ENCODE measurements at places on chromosomes 11 and 22. TPM values are rescaled to one million over a fixed set of nuclear protein-coding genes. Genes with fewer than 3 reads are reported as not detected.

The ART1 gene
- total RNA-seq, result not detected

The OR8D1 gene
- total RNA-seq, result not detected

The P2RX6 gene
- total RNA-seq, result not detected

The MUC5AC gene
- total RNA-seq, result not detected

The NOX4 gene
- 31.4 TPM for total RNA-seq

The PANX3 gene
- not detected for total RNA-seq

The IRF7 gene
- total RNA-seq, result 84.2 TPM

The OR2AT4 gene
- total RNA-seq, result not detected

The RAG1 gene
- 0.84 TPM for total RNA-seq

The EIF4G2 gene
- 692 TPM for total RNA-seq

The HSPB2 gene
- not detected for total RNA-seq

The FGF3 gene
- not detected for total RNA-seq

The PTPRJ gene
- 2.9 TPM for total RNA-seq

The BRSK2 gene
- not detected for total RNA-seq

The RFPL3 gene
- not detected for total RNA-seq

The KRTAP5-11 gene
- total RNA-seq, result not detected

The SCN3B gene
- 0.93 TPM for total RNA-seq

The OSBP2 gene
- total RNA-seq, result 2.3 TPM

The SLC22A8 gene
- not detected for total RNA-seq

The FAM227A gene
- not detected for total RNA-seq

The AMBRA1 gene
- 30.0 TPM for total RNA-seq

The BID gene
- 90.5 TPM for total RNA-seq

The KRTAP5-1 gene
- not detected for total RNA-seq

The JAML gene
- total RNA-seq, result not detected

The FOLR2 gene
- not detected for total RNA-seq

The NAV2 gene
- 35.3 TPM for total RNA-seq

The CYB561A3 gene
- total RNA-seq, result 40.4 TPM

The PRODH gene
- not detected for total RNA-seq

The CCDC88B gene
- total RNA-seq, result 3.5 TPM

The ALX4 gene
- not detected for total RNA-seq

The CABP7 gene
- total RNA-seq, result not detected

The RFPL1 gene
- total RNA-seq, result not detected

The MS4A2 gene
- total RNA-seq, result not detected

The DTX4 gene
- total RNA-seq, result 1.1 TPM

The OR52N4 gene
- total RNA-seq, result not detected

The SLC22A6 gene
- not detected for total RNA-seq

The SCGB2A2 gene
- total RNA-seq, result not detected

The OR5A1 gene
- not detected for total RNA-seq

Data from mammary microvascular endothelial cell (primary cell).